ENCODE measurements at places on chromosomes 5 and 9.

DNA sequence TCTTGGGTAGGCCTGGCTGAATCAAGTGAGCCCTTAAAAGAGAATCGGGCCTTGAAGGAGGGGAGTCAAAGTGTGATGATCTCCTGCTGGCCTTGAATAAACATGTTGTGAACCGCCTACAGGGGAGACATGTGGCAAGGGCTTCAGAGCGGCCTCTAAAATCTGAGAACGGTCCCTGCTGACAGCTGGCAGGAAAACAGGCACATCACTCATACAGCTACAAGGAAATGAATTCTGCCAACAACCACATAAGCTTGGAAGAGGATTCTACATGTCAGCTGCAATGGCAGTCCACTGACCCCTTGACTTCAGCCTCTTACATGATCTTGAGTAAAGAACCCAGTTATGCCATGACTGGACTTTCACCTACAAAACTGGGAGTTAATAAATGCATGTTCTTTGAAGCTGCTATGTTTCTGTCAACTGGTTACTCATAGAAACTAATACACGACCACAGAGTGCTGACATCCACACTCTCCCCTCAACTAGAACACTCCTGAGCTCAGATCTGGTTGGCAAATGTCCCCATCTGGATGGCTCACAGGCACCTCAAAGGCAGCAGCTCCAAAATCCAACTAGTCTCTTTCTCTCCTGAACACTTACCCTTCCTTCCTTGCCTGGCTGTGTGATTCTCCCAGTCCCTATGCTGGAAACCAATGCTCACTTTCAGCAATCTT is 333.1 kb downstream of the ASTN2 start:
- DNase-seq, result no peak

- DNase-seq, result no peak
These were observed 334.0 kb upstream of the PTPRD start for GRCh38 chr9:10946676-10947410.

DNA sequence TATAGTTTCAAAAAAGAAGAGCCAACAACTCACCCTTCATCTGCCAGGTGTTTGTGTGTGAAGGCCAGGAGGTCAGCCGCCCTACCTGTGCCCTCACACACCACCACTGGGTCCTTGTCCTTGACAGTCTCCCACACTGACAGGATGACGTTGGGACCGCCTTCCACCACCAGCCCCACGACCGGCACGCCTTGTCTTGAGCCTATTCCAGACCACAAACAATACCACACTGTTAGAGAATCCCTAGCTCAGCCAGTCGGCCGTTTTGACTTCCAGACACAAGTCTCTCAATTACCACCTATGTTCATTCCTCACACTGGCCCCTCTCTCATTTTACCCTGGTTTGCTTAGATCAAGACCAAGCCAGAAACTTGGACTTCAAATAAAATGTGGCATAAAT is 66.1 kb downstream of the TRPM6 start:
- peak; percentile 81 for DNase-seq

DNA sequence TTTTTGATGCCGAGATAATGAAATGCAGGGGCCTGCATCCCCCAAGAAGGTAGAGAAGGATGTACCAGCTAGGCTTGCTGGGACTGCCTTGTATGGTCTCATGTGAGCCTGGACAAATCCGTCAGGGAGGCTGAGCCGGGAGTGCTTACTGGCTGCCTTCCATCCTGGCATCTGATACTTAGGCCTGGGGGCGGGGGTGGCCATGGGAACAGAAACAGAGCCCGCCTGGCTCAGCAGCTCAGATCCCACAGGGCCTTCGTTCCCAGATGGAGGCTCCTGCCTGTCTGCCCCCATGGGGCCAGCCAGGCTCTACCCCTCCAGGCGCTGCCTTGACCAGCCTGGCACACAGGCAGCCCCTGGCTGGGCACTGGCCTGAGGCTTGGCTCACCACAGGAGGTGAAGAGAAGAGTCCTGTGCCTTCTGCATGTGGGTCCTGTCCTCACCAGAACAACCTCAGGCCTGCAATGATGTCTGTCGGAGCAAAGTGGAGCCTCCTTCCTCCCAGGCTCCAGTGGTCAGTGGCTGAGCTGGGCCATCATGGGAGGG is 10.5 kb upstream of the SPATA31E1 start:
- DNase-seq, result no peak

All from amygdala (tissue), 56 donors.